ENCODE measurements at places on chromosomes 7 and 10. TPM values are rescaled to one million over a fixed set of nuclear protein-coding genes. Genes with fewer than 3 reads are reported as not detected.

PNLIP gene
- total RNA-seq = not detected

NUDT1 gene
- total RNA-seq = 9.5 TPM

DPY19L1 gene
- 30.1 TPM for total RNA-seq

FBXL13 gene
- total RNA-seq = 0.66 TPM

ZNF487 gene
- total RNA-seq = 4.0 TPM

SP8 gene
- not detected for total RNA-seq

PRTFDC1 gene
- 18.5 TPM for total RNA-seq

CHCHD1 gene
- 16.2 TPM for total RNA-seq

STEAP4 gene
- total RNA-seq = 0.99 TPM

SPDYE2B gene
- total RNA-seq = not detected

CHCHD2 gene
- 224 TPM for total RNA-seq

WNT8B gene
- total RNA-seq = not detected

CAV1 gene
- total RNA-seq = 174 TPM

RBM20 gene
- total RNA-seq = under 0.01 TPM

NRBF2 gene
- 49.2 TPM for total RNA-seq

GPR141 gene
- total RNA-seq = under 0.01 TPM

C7orf33 gene
- total RNA-seq = not detected

MYL10 gene
- total RNA-seq = not detected

SND1 gene
- total RNA-seq = 174 TPM

GIMAP6 gene
- total RNA-seq = under 0.01 TPM

MACC1 gene
- 0.26 TPM for total RNA-seq

CADPS2 gene
- 40.8 TPM for total RNA-seq

SMO gene
- 12.6 TPM for total RNA-seq

DOCK4 gene
- 30.3 TPM for total RNA-seq

ITIH5 gene
- 49.3 TPM for total RNA-seq

MYO3A gene
- total RNA-seq = not detected

CRYGN gene
- total RNA-seq = 0.50 TPM

SPDYE11 gene
- not detected for total RNA-seq

EBLN1 gene
- total RNA-seq = not detected

GTF2IRD1 gene
- total RNA-seq = 10.0 TPM

SMC3 gene
- total RNA-seq = 28.8 TPM

EXOC4 gene
- total RNA-seq = 118 TPM

SPRN gene
- under 0.01 TPM for total RNA-seq

SAP25 gene
- not detected for total RNA-seq

FKBP6 gene
- total RNA-seq = not detected

SFR1 gene
- total RNA-seq = 6.2 TPM

MKX gene
- total RNA-seq = 15.0 TPM

TMEM176B gene
- 95.3 TPM for total RNA-seq

C10orf53 gene
- total RNA-seq = not detected

ZNF746 gene
- 21.5 TPM for total RNA-seq

NUTM2A gene
- total RNA-seq = 0.51 TPM

ZNF680 gene
- total RNA-seq = 10.1 TPM

RNF148 gene
- total RNA-seq = 0.83 TPM

C10orf62 gene
- total RNA-seq = not detected

PHYHIPL gene
- not detected for total RNA-seq

SLC18A2 gene
- not detected for total RNA-seq

SPDYE6 gene
- not detected for total RNA-seq

CACNA2D1 gene
- 64.4 TPM for total RNA-seq

ZNF425 gene
- total RNA-seq = 4.6 TPM

ARHGAP12 gene
- 63.1 TPM for total RNA-seq

NAT16 gene
- not detected for total RNA-seq

DPP6 gene
- total RNA-seq = not detected

FAM171A1 gene
- 6.2 TPM for total RNA-seq

OR9A4 gene
- total RNA-seq = not detected

DGKI gene
- 2.1 TPM for total RNA-seq

DYNC1I1 gene
- total RNA-seq = 0.17 TPM

FAM185A gene
- total RNA-seq = 8.2 TPM

KLLN gene
- total RNA-seq = 0.66 TPM

RBP4 gene
- total RNA-seq = not detected

Data from fibroblast of lung (primary cell).